Astrocyte (in vitro differentiated cells and primary cell): ENCODE measurements at places on chromosomes 12 and 14.

DNA sequence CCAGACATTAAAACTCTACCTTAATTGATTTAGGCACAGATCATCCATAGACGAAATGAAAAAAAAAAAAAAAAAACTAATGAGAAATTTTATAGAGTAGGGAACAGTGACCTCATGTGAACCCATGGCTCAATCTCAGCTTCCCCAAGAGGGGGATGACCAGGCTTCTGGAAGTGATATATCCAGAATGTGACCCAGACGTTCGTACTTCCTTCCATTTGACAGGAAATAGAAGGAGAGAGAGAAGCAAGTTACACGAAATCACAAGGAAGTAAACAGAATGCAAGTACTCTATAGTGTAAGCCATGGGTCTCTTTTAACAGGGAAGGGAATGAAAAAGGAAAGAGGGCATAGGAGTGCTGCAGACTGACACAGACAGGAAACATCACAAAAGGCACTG is 10.1 kb downstream of the FOXN3 start:
- no peak for DNase-seq
- H3K36me3 ChIP-seq, result peaks cover 10% of the 10 kb centered on the region
- H3K27ac ChIP-seq, result no peak overlapping the region
- no peaks in the 10 kb centered on the region for H3K27me3 ChIP-seq
- H3K4me3 ChIP-seq, result no peak overlapping the region

DNA sequence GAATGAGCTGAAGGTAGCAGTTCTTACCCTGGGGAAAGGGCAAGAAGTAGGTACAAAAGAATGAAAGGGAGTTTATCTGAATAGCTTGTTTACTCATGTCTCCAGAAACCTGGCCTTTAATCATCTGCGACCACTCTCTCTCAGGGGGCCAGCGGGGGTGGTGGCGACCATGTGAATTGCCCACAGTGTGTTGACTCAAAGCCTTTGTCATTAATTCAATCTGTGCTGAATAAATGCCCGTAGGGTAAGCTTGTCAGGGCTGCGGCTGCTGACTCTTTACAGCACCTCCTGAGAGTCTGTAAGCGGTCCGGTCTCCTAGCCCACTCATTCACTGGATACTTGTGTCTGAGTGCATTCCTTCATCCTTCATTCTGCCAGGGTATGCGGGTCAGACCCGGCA is 874.4 kb downstream of the SLC6A15 start:
- H3K27ac ChIP-seq, result no peak overlapping the region
- no peaks in the 10 kb centered on the region for H3K36me3 ChIP-seq
- no peaks in the 10 kb centered on the region for H3K27me3 ChIP-seq

- no peak overlapping the region for H3K4me3 ChIP-seq
- no peak for DNase-seq
- no peak overlapping the region for H3K27ac ChIP-seq
- H3K27me3 ChIP-seq, result no peaks in the 10 kb centered on the region
- H3K36me3 ChIP-seq, result no peaks in the 10 kb centered on the region
These were observed 550.9 kb downstream of the BCL11B start for GRCh38 chr14:98721061-98721460.

- no peak overlapping the region for H3K4me3 ChIP-seq
- peaks cover 13% of the 10 kb centered on the region for H3K36me3 ChIP-seq
- no peaks in the 10 kb centered on the region for H3K27me3 ChIP-seq
These were observed 3.8 kb upstream of the DYRK4 start for GRCh38 chr12:4558171-4558570.

DNA sequence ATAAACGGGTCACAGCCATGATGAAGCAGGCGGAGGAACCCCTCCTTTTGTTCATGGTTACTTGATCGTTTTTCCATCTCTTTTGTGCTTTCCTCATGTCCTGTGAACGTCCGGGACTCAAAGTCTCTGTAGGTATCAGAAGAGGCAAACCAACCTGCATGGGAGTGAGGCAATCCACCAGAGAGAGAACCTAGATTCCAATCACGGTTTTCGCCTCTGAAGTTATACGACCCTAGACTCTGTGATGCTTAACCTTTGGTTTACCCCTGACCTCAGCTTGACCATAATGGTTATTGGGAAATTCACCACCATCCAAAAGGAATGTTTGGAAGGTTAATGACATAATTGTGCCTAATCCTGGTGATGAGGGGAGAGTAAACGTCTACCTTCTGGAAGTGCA is 186.8 kb upstream of the PRICKLE1 start:
- H3K4me1 ChIP-seq, result no peaks in the 10 kb centered on the region
- H3K27ac ChIP-seq, result no peak overlapping the region
- H3K4me3 ChIP-seq, result no peak overlapping the region
- H3K36me3 ChIP-seq, result no peaks in the 10 kb centered on the region

DNA sequence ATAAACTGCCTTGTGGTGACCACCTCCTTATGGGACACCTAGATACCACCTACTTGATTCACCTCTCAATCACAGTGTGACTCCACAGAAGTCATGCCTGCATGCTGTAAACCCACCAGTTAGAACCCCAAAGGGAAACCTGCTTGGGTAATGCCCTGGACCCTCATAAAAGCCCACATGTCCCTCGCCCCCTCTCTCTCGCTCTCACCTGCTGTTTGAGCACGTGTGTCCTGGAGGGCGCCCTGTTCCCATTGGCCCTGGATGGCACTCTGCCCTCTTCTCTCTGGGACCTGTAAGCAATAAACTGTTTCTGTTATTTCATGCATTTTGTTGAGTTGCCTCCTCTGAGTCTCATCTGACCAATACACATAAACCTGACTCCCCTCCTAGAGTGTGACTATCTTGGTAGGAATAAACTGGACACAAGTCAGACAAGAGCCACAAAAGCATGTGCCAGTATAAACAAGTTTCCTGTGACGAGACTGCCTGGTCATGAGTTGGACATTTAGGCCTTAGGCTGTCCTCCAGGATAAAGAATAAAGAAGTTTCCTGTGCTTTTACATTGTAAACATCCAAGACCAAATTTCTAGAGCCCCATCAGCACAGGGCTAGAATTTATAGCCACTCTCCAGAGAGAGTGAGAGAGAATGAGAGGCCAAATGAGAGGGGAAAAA is 8.6 kb downstream of the IFI27L2 start:
- H3K27ac ChIP-seq, result peak overlapping the region; percentile 48
- no peaks in the 10 kb centered on the region for H3K27me3 ChIP-seq
- peaks cover 15% of the 10 kb centered on the region for H3K4me1 ChIP-seq
- H3K36me3 ChIP-seq, result no peaks in the 10 kb centered on the region
- peak; percentile 79 for DNase-seq
